ENCODE measurements at places on chromosomes 2 and 18. TPM values are rescaled to one million over a fixed set of nuclear protein-coding genes. Genes with fewer than 3 reads are reported as not detected.

DNA sequence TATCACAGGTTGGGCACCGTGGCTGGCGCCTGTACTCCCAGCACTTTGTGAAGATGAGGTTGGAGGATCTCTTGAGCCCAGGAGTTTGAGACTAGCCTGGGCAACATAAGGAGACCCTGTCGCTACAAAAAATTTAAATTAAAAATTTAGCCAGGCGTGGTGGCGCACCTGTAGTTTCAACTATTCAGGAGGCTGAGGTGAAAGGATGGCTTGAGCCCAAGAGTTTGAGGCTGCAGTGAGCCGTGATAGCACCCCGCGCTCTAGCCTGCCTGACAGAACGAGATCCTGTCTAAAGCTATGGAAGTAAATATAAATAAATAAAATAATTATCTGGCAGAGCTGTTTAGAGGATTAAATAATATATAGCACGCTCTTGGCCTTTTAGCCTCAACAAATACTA lies 1.4 kb upstream of the SH3RF3 start:
- no peaks in the 10 kb centered on the region for H3K27me3 ChIP-seq
- no peaks in the 10 kb centered on the region for H3K4me1 ChIP-seq
- peak overlapping the region; percentile 58 for H3K4me3 ChIP-seq
- DNase-seq = no peak

The DNER gene
- 2.5 TPM for total RNA-seq

The CD28 gene
- total RNA-seq = 0.53 TPM

DNA sequence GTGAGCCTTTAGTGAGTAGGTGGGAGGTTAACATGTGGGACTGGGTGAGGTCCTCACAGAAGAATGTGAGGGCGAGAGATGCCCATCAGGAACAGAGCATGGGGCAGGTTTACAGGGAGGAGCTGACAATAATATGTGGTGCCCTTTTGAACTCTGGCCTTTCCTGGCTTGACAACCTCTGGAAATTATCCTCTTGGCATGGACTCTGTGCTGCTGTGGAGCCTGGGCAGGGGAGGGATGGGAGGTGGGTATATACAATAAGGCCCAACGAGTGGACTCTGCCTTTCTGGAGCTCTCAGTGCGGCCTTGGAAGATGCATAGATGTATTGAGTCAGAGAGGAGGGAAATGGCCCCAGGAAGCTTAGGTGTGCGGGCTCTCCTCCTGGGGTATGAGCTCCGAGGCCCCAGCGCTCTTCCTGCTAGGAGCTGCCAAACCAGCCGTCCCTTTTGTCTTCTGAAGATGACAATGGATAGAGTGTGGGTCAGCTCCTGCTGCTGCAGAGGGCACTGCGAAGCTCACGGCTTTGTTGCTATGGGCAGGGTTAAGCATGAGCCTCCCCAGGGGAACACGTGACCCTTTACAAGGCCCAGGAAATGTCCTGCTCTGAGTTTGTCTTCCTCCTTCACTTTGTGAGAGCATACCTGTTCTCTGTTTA lies 8.7 kb upstream of the PSD4 start:
- H3K27me3 ChIP-seq = no peaks in the 10 kb centered on the region
- no peak for DNase-seq
- peak overlapping the region; percentile 83 for H3K27ac ChIP-seq
- H3K4me3 ChIP-seq = no peak overlapping the region
- peaks cover 10% of the 10 kb centered on the region for H3K4me1 ChIP-seq

The ACADL gene
- total RNA-seq = 0.54 TPM

DNA sequence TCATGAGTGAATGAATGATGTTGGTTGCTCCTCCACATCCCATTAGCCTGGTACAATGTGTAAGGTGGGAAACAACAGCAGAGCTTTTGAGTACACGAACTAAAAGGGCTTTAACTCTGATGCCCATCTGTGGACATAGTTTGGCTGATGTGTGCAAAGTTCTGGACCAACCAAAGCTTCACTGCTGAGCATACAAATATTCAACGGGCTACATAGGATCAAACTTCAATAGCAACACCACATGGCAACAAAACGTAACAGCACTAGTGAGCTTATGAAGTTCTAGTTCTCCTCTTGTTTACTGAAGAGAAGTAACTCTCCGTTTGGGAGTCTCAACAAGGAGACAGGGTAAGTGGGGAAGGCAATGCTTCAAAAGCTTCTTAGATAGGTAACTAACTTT lies 20.4 kb downstream of the STAM2 start:
- no peaks in the 10 kb centered on the region for H3K4me1 ChIP-seq
- no peak for DNase-seq
- H3K4me3 ChIP-seq = no peak overlapping the region
- no peak overlapping the region for H3K27ac ChIP-seq
- no peaks in the 10 kb centered on the region for H3K27me3 ChIP-seq

The EFHD1 gene
- total RNA-seq = 14.9 TPM

The RTKN gene
- total RNA-seq = 53.1 TPM

The SLC5A7 gene
- total RNA-seq = 0.13 TPM

GRCh38 chr18:32980896-32981295 lies 208.1 kb upstream of the KLHL14 start:
- H3K27ac ChIP-seq = no peak overlapping the region
- DNase-seq = no peak
- no peak overlapping the region for H3K4me3 ChIP-seq
- H3K27me3 ChIP-seq = no peaks in the 10 kb centered on the region
- no peaks in the 10 kb centered on the region for H3K36me3 ChIP-seq

GRCh38 chr2:143524559-143525401 lies 395.6 kb downstream of the ARHGAP15 start:
- H3K4me1 ChIP-seq = no peaks in the 10 kb centered on the region
- no peaks in the 10 kb centered on the region for H3K27me3 ChIP-seq
- H3K4me3 ChIP-seq = no peak overlapping the region
- H3K27ac ChIP-seq = peak overlapping the region; percentile 45
- no peaks in the 10 kb centered on the region for H3K36me3 ChIP-seq
- no peak for DNase-seq

GRCh38 chr2:16625759-16626158 lies 39.9 kb downstream of the CYRIA start:
- H3K4me3 ChIP-seq = no peak overlapping the region
- H3K27me3 ChIP-seq = no peaks in the 10 kb centered on the region
- DNase-seq = peak; percentile 84
- no peaks in the 10 kb centered on the region for H3K36me3 ChIP-seq

GRCh38 chr18:70454704-70455322 lies 166.0 kb downstream of the SOCS6 start:
- no peak for DNase-seq
- no peaks in the 10 kb centered on the region for H3K27me3 ChIP-seq
- H3K36me3 ChIP-seq = no peaks in the 10 kb centered on the region
- H3K4me3 ChIP-seq = no peak overlapping the region
- no peaks in the 10 kb centered on the region for H3K4me1 ChIP-seq
- no peak overlapping the region for H3K27ac ChIP-seq

The GPR35 gene
- total RNA-seq = 61.1 TPM

DNA sequence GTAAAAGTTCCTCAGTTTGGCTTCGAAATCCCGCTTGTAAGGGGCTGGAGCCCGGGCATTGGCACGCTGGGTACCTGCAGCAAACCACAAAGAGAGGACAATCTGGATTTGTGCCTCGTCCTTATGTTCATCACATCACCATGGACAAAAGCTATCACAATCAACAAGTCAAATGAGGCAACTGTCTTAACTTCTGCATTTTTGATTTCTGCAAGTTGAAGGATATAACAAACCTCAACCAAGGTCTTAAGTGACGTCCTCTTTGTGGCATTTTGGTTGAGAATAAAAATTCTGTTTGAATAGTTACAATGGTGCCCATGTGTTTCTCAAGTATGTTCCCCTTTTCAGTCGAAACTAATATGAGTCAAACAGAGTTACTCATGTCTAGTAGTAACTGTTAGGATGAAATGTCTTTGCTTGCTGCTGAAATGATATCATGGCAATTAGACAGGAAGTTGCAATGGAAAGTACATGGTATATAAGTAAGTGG lies 70.8 kb upstream of the STK17B start:
- H3K36me3 ChIP-seq = no peaks in the 10 kb centered on the region
- H3K4me1 ChIP-seq = peaks cover 3% of the 10 kb centered on the region
- H3K27me3 ChIP-seq = no peaks in the 10 kb centered on the region
- no peak for DNase-seq
- H3K4me3 ChIP-seq = no peak overlapping the region
- H3K27ac ChIP-seq = peak overlapping the region; percentile 82

DNA sequence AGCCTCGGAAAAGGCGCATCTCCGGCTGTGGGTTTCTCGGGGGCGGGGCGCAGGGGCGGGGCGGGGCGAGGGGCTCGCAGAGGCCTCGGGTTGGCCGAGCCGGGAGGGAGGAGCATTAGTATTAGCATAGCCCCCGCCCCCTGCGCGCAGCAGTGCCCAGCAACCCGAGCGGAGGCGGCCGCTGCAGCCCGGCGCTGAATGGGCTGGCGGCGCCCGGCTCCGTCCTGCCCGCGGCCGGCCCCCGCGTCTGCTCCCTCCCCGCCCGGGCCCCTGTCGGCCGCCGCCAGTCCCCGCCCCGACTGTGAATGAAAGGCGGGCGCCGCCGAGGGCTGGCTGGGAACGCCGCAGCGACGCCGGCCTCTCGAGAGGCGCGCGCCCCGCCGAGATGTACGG lies at the start of gene EFR3B:
Gene EFR3B, plus strand, starts transcription at position 149 of the 393 bp plus-strand sequence. Its CDS starts 237 bp downstream, at position 386.
- H3K4me1 ChIP-seq = no peaks in the 10 kb centered on the region
- no peak within 1 kb of the TSS for H3K27ac ChIP-seq
- peak; percentile 97 for DNase-seq
- H3K4me3 ChIP-seq = peak within 1 kb of the TSS; percentile 61
- H3K27me3 ChIP-seq = no peaks in the 10 kb centered on the region
- no peaks in the 10 kb centered on the region for H3K36me3 ChIP-seq

DNA sequence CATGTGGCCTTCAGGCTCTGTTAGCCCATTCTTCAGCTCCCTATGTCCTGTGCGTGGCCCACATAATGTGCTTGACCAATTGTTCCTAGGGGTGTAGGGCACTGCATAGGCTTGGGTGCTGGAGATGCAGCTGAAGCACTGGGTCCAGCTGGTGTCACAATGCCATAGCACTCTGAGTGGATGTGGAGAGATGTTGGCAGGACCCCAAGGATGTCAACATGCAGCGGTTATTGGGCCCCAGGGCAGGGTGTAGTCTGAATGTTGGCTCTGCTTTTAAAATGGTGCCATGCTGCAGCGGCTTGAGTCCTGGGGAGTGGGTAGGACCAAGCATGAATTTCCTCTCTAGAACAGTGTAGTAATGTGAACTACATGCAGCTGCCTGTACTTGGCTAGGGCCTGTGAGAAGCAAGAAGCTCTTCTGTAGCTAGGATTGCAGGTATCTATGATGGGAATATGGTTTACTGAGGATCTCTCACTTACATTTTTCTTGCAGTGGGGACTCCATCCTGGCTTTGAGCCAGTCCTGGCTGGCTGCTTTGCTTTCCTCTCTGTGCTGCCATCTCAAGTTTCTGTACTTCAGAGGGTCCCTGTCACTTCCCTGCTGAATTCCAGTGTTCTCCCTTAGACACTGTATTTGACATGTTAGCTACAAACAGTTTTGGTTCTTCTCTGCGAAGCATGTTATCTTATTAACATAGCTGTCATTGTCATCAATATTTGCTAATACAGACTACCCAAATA lies 148.4 kb downstream of the CSRNP3 start:
- no peaks in the 10 kb centered on the region for H3K4me1 ChIP-seq
- no peaks in the 10 kb centered on the region for H3K36me3 ChIP-seq
- no peak overlapping the region for H3K27ac ChIP-seq
- no peak for DNase-seq
- no peaks in the 10 kb centered on the region for H3K27me3 ChIP-seq

- no peak overlapping the region for H3K27ac ChIP-seq
- no peaks in the 10 kb centered on the region for H3K36me3 ChIP-seq
- no peaks in the 10 kb centered on the region for H3K27me3 ChIP-seq
- no peaks in the 10 kb centered on the region for H3K4me1 ChIP-seq
Measured at GRCh38 chr2:166862468-166863132, 25.7 kb upstream of the XIRP2 start.

DNA sequence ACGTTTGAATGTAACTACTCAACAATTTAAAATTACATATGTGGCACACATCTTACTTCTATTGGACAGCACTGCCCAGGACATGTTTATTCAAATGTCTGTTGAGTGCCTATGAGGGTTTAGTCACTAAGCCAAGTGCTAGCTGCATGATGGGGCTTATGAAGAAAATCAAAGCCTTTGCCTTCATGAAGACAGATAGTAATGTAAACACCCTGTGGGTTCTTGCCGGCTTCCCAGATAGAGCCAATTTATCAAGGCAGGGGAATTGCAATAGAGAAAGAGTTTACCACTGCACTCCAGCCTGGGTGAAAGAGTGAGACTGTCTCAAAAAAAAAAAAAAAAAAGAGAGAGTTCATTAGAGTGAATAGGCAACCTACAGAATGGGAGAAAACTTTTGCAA lies 43.7 kb upstream of the NEB start:
- H3K27ac ChIP-seq = no peak overlapping the region
- H3K4me1 ChIP-seq = no peaks in the 10 kb centered on the region
- no peak for DNase-seq
- no peaks in the 10 kb centered on the region for H3K36me3 ChIP-seq

DNA sequence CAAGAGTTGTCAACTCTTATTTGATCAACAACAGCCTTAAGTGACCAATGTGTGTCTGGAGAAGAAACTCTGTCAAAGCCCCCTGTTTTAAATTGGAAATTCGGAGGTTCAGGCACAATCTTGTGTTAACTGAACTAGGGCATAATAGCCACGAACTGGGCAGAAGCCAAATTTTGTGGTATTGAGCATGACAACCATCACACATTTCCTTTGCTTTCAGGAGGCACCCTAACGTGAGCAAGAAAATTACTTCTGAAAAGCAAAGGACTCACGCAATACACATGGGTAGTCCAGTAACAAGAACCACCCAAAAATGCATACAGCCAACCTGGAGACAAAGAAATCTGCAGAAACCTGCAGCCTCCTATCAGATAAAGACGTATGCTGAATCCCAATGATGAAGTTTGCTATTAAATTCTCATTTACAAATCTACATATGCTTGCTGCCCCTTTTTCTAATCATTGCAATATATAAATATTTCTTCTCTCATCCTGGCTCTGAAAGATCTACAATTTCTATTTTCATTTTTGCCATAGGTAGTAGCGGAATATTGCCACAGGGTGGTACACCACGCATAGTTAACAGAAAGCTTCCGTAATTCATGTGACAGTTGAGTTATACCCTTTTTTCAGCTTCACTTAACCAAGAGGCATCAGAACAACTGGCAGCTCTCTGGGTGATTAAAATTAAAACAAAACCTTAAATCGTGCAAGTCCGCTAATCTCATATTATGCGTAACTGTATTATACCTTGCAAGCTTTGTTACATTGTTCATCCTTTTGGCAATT lies 495.8 kb downstream of the NRXN1 start:
- H3K36me3 ChIP-seq = no peaks in the 10 kb centered on the region
- no peaks in the 10 kb centered on the region for H3K4me1 ChIP-seq
- H3K4me3 ChIP-seq = no peak overlapping the region

- no peaks in the 10 kb centered on the region for H3K27me3 ChIP-seq
- H3K36me3 ChIP-seq = no peaks in the 10 kb centered on the region
- no peak overlapping the region for H3K4me3 ChIP-seq
- H3K27ac ChIP-seq = no peak overlapping the region
- no peak for DNase-seq
Measured at GRCh38 chr2:9808334-9809063, 34.8 kb upstream of the TAF1B start.

Measured in Peyer's patch (tissue), 4 donors.